Esophagus squamous epithelium (tissue), 5 donors: ENCODE measurements at places on chromosomes 1 and 21.

GRCh38 chr1:8586438-8586837 is 231.0 kb downstream of the RERE start:
- DNase-seq = no peak

DNA sequence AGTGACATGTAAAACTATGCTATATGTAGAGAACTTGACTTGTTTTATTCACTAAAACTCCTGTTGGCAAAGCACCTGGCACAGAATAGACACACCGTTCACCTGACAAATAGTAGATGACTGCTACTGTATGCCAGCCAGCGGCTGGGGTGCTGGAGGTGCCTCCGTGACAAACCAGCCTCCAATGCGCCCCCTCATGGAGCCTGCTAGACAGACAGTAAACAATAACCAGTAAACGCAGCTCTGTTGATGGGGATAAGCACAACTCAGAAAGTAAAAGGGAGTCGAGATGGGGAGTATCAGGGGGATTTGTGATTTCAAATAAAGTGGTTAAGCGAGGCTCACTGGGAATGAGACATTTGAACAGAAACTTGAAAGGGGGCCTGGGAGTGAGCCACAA is 107.2 kb downstream of the PRDM2 start:
- DNase-seq = no peak

- DNase-seq = no peak
Measured at GRCh38 chr1:223258751-223259198, 105.2 kb downstream of the SUSD4 start.

GRCh38 chr1:6287431-6287886 is 26.6 kb upstream of the GPR153 start:
- no peak for DNase-seq

- DNase-seq = no peak
Measured at GRCh38 chr1:74205266-74205665, 7.2 kb downstream of the FPGT start.

DNA sequence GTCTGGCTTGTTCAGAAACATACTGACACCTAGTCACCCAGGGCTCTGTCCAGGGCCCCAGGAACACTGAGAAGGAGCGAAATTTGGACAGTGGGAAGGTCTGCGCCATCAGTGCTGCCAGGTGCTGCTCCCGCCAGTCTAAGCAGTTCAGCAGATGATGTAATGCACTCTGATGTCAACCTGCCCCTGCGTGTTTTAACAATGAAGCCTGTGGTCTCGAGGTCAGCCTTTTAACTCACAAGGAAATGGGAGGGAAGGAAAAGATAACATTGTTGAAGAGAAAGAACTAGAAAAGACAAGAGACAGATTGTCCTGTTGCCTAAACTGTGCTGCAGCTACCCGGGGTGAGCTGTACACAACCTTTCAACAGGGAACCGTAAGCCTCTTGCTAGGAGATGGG is 126.6 kb upstream of the IFFO2 start:
- no peak for DNase-seq

DNA sequence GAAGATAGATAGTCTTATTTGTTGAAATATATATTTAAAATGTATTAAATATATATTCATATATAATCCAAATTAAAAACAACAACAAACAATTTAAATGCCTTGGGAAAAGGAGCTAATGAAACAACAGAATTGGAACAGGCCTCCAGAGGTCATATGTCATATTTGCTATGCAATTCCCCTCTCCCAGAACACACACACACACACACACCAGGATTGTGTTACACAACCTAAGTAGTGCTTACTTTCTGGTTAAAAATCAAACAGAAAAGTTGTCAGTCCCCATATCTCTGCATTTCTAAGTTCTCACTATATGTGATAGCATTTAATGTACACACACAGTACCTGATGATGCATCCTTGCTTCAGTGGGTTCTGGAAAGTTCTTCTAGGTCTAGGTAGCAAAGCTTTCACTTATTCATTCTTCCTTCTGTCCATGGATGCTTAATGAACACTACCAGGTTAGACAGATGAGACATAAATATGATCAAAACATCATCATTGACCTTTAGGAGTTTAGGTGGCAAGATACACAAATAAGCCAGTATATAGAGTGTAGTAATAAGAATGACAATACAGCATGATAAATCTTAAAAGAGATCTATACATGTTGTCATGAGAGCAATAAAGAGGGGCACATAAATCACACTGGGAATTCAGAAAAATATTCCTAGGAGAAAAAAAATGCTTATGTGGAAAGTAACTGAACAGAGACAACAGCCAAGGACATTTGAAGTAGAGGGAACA is 662.8 kb downstream of the PTPRC start:
- no peak for DNase-seq

DNA sequence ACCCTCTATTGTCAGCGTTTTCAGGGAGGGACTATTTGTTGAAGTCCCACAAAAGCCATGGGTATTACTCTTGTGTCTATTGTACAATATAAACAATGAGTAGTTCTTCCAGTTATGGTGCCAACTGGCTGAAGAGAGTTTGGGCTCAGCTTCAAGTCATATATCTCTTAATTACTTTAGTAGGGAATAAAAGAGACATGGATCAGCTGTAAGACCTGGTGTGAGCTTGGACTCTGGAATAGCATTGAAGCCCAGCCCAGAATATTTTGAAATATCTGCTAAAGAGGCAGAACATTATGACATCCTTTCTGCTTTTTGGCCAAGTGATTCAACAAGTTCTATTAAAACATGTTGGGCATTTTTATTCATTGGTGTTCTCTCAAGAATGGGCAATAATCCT is 224.9 kb downstream of the BACH1 start:
- DNase-seq = no peak

- DNase-seq = no peak
Measured at GRCh38 chr21:44925378-44925755, 4.7 kb upstream of the ITGB2 start.

DNA sequence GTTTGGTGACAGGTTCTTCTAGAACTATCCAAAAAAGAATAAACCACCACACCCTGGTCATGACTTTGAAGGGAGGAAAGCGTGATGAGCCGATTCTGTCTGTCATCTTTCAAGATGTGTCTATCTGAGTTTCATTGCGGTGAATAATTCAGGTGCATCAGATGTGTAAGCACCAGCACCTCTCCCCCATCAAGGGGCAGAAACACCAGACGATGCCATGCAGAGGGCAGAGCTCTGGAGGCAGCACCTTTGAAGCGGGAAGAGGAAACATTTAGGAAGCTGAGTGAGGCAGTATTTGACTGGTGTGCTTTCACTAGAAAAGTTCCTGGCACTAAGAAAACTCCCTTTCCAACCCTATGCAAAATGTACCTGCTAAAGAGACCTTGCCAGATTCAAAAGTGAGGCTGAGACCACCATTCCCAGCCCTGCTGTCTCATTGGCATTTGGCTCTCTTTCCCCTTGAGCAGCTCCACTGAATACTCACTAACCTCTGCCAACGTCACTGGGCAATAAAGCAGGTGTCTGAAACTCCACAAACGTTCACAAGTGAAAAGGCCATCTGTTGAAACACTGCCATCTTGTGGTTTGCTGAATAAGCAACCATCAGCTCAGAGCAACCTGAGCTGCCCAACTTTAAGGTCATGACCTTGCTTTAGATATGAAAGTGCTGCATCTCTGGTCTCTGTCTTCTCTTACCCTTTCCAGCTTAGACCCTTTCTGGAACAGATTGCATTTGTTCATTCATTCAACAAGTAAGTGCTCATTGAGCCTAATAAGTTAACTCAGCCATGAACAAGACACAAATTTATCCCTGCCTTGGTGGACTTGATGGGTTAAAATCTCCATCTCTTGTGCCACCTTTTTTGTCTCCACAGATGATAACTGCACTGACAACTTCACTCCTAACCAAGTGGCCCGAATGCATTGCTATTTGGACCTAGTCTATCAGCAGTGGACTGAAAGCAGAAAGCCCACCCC is 228.6 kb downstream of the PAPPA2 start:
- no peak for DNase-seq

DNA sequence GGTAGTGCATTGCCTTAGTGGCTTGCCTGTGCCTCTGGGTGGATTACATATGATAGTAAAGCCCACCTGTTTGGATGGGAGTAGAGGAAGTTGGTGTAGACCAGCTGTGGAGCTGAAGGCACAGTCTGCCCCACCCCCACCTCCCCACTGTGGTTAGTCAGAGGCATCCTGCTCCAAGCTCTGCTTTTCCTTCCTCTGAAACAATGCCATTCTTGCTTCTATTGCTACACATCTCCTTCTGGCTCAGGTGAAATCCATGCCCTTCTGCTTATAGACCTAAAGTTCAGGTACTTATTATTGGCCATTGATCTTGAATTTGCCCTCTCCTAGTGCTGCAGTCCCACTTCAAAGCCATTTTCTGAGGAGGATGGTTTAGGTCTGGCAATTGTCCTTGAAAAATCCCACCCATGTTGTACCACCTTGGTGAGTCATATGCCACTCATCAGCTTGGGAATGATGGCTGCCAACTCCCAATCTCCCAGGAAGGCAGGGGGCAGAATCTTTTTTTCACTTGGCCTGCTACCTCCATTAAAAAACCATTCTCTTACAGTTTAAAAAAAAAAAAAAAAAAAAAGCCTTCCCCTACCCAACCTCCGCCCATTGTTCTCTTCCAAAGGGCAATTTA is 6.7 kb upstream of the TXLNA start:
- DNase-seq = no peak

DNA sequence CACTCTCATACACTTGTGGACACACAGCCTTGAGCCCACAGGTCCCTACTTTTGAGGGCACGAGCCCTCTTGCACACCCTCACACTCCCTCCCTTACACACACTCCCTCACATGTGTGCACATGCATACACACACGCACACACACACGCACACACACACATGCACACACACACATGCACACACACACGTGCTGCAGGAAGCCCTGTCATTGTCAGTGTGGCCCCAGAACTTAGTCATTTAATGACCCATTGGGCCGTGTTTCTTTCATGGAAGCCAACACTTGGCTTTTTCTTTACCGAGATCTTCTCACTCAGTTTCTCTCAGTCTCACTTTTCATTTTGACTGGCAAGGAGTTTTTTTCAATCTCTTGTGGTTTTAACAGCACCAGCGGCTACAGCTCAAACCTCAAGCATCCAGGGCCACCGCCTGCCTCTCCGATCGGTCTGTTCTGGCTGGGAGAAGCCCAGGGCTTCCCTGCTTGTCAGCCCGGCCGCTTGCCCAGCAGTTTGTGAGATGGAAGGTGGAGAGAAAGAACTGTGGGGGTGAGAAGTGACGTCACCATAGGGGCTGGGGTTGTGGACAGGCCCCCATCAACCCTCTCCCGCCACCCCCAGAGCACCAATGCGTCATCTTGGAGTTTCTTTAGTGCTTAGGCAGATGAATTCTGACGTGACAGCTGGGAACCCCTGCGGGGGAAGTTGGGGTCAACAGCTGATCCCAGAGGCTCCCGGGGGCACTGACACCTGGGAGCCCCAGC is 15.8 kb upstream of the TNFRSF8 start:
- no peak for DNase-seq

GRCh38 chr1:54218883-54219687 is 19.1 kb downstream of the MRPL37 start:
- no peak for DNase-seq

DNA sequence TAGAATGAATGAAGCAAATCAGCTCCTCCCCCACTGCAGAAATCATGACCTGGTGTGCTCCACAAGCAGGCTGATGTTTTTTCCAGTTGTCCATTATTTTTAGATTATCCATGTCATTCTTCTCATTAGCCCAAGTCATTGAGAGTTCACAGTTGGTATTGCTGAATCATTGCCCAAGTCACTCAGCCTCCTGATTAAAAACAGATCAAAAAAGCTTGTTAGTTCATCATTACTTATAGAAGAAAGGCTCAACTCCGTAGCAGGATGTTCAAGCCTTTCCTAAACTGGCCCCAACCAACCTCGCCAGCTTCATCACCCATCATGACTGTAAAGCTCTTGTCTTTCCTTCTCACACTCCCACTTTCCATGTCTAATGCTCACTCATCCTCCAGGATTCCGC is 161.3 kb upstream of the CTTNBP2NL start:
- no peak for DNase-seq

DNA sequence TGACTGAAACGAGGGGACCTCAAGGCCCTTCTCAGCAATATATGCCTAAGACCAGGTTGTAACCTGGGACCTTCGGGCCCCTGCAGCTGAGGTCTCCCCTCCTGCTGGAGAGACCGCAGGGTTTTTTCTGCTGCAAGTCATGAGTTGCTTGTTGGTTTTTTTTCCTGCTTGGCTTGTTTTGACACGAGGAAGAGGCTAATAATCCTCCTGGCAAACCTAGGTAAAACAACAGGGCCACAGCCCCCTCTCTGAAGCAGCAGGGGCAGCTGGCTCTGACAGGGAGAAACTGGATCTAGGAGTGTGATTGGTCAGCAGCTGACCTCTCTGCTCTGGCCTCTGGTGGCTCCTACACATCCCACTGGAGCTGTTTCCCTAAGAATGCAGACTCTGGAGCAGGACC is 69.0 kb downstream of the CD34 start:
- DNase-seq = no peak

- DNase-seq = no peak
Measured at GRCh38 chr1:14519976-14520375, 78.5 kb upstream of the KAZN start.

- no peak for DNase-seq
Measured at GRCh38 chr1:9351654-9352271, 59.1 kb downstream of the SPSB1 start.

GRCh38 chr1:101261623-101262022 is 24.8 kb downstream of the S1PR1 start:
- DNase-seq = no peak

- no peak for DNase-seq
Measured at GRCh38 chr1:44380666-44381177, 24.3 kb upstream of the RNF220 start.

- DNase-seq = no peak
Measured at GRCh38 chr1:165580931-165581871, 37.4 kb downstream of the LRRC52 start.

DNA sequence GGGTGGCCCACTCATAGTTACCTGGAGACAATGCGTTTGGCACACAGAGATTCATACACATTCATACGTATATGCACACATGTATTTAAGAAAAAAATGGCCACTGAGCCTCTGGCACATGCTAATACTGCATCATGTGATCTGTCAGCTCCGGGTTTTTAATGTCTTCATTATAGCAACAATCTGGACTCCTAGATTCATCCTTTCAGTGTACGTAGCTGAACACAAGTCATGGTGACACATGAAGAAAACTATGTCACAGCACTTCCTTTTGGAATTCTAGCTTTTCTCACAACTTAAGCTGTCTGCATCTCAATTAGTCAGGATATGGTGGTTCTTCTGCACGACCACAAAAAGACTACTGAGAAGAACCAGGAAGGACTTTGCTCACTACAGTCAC is 24.7 kb downstream of the HSF2BP start:
- DNase-seq = no peak

- no peak for DNase-seq
Measured at GRCh38 chr1:223739366-223740037, 27.2 kb downstream of the CAPN2 start.
